ENCODE measurements at places on chromosomes 1 and 21.

DNA sequence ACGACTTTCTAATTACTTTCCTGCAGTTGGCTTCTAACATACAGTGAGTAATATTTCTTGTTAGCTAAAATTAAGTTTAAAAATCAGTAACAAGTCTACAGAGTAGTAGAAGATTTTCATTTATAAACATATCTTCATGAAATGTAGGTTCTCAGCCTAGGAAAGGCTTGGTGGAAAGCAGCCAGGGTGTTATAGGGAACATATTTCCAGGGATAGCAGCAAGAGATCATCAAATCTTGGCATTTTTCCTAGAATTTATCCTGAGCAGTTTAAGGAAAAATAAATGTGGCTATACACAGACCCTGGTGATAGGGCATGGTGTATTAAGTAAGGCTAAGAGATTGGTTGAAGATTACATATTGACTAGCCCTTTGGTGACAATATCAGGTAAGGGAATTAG lies 203.5 kb upstream of the NEGR1 start:
- DNase-seq: no peak

DNA sequence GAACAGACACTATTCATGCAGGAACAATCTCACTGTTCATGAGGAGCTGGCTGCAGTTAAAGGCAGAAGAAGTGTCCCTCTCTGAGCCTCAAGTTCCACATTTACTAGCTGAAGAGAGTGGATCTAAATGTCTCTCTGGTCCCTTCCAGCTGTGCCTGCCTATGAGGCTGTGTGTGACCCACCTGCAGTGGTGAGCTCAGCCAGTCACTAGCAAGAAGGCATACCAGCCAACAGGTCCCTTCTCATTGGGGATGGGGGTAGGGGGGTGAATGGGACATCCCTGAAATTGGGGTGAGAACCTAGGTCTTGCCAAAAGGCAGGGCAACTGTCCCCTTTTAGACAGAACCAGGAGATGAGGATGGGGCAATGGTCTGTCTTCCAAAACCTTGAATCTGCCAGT lies 13.6 kb downstream of the RD3 start:
- DNase-seq: no peak

GRCh38 chr1:8384088-8384487 lies 66.2 kb downstream of the SLC45A1 start:
- DNase-seq: no peak

DNA sequence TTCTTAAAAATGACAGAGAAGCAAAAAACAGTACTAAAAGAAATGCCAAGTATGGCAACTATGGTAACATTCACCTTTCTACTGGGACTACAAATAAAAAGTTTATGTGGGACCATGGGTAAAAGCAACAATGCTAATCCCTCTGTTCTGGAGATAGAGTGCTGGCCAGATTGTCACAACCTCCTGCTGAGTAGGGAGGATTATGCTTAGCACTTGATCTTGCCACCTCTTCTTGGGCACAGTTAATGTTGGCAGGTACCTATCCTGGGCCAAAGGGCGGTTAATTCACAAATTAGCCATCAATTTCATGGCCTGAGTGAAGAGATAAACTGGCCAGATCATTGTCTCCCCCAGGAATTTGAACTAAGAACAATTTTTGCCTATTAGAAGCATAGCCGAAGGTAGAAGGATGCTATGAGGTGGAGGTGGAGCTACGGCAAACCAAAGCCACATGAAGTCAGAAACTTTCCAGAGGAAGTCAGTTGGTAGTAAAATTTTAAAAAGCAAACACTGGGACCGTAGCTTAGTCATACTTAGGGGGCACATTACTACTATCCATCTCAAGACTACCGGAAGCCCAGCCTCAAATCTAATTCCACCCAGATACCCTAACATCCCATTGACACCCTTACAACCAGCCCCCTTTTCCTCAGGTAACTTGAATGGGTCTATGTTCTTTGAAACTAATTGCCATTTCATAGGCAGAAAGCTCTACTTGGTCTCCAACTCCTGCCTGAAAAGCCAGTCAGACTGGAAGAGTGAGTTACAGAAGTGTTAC lies 2.7 kb downstream of the SCYL3 start:
- DNase-seq: no peak

- DNase-seq: no peak
These were observed 9.5 kb upstream of the DMRTB1 start for GRCh38 chr1:53449693-53450092.

GRCh38 chr21:44955798-44956175 lies 16.0 kb downstream of the SLX9 start:
- no peak for DNase-seq

DNA sequence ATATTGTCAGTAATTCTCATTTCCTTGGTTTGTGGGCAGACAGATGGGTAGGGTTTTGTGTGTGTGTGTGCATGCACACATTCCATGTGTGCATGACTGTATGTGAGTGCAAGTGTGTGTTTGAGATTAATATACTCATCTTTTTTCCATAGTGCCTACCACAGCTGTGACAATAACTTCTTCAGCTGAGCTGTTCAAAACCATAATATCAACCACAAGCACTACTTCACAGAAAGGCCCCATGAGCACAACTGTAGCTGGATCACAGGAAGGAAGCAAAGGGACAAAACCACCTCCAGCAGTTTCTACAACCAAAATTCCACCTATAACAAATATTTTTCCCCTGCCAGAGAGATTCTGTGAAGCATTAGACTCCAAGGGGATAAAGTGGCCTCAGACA lies 149.3 kb downstream of the ADGRL2 start:
- DNase-seq: no peak

DNA sequence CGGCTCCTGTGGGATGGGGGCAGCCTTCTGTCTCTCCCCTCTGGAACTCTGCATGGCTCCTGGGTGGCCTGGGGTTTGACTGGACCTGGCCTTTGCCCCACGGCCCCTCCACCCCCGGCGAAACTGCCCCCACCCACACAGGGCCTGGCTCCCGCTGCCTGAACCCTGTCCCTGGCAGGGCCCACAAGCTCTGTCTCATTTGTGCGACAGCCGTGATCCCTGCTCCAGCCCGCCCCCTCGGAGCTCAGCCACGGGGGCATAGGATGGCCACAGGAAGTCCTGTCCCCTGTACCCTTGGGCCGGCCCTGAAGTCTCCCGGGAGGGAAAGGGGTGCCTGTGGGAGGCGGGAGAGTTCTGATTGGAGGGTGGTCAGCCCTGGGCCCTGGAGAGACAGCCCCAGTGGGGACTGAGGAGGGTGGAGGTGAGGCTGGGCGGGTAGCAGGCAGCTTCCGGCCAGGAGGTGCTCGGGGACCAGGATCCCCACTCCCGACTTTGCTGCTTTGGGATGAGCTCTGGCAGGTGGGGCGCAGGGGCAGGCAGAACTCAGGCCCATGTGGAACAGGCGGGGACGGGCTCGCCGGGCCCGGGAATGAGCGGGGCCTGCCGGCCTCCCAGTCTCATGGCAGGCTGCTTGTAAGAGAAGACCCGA lies 45.1 kb downstream of the SLX9 start:
- DNase-seq: no peak

DNA sequence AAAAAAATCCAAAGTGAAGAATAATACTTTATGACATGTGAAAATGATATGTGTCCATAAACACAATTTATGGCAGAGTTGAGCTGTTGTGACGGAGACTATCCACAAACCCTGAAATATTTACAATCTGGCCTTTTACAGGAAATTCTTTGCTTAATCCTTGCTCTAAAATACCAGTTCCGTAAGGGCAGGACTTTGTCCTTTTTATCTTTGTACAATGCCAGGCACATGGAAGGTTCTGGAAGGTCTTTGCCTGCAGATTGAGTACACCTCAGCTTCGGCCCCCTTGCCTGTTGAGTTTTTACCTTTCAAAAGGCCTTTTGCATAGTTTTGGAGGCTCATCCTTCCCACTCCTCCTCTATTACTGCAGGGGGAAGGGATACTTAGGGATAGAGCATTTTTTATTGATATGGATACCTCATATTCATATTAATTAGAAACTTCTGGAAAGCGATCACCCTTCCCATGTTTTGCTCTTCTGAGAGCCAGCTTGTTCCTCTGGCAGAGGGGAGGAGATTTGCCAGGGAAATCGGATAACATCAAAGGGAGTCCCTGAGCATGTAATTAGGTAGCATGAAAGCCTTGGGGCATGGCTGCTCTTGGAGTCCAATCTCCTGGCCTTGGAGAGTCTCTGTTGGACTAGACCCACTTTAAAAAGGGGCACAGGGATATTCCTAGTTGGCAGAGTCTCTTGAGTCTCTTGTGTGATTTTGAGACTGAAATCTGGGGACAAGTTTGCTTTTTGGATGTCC lies 217.1 kb downstream of the KCNJ6 start:
- no peak for DNase-seq

DNA sequence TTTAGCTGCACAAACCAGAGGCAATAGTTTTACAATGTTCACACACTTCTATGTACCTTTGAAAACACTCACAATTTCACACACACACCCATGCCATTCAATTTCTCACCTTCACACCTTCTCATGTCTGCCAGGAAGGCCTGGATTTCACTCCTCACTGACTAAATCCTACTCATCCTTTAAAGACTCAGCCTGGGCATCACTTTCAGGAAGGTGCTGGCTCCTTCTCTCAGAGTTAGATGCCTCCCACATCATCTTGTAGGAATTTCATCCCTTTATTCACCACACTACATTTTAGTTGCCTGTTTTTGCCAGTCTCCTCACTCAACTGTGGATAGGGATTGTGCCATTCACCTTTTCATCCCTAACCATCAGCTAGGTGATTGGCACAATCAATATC lies 2.3 kb downstream of the IL20 start:
- no peak for DNase-seq

DNA sequence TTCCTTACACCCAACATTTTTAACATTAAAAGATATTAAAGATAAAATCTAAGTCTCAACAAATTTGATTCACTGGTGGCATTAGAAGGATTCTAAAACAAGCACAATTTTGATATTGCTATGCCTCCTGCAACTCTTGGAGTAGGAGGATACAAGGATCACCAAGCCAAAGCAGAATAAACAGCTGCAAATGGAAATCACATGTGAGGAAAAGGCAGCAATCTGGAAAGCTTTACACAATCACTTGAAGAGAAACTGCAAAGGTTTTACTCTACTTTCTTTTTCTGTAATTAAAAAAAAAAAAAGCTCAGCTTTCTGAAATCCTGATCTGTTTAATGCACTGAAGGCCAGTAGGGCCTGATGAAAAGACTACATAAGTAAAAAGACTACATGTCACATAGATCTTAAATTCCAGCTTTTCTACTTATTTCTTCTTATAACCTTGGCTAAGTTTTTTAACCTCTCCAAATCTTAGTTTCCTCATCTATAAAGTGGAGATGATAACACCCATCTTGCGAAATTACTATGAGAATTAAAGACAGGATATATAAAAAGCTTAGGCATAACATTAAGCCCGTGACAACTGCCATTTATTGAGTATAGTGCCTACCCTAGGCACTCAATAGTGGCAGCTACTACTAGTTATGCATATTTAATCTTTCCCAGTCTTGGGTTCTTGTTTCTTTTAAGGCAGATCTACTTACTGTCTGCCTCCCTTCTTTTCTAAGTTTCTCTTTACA lies 73.5 kb downstream of the EPS15 start:
- no peak for DNase-seq

- no peak for DNase-seq
These were observed 34.7 kb downstream of the PLPPR5 start for GRCh38 chr1:98969798-98970490.

DNA sequence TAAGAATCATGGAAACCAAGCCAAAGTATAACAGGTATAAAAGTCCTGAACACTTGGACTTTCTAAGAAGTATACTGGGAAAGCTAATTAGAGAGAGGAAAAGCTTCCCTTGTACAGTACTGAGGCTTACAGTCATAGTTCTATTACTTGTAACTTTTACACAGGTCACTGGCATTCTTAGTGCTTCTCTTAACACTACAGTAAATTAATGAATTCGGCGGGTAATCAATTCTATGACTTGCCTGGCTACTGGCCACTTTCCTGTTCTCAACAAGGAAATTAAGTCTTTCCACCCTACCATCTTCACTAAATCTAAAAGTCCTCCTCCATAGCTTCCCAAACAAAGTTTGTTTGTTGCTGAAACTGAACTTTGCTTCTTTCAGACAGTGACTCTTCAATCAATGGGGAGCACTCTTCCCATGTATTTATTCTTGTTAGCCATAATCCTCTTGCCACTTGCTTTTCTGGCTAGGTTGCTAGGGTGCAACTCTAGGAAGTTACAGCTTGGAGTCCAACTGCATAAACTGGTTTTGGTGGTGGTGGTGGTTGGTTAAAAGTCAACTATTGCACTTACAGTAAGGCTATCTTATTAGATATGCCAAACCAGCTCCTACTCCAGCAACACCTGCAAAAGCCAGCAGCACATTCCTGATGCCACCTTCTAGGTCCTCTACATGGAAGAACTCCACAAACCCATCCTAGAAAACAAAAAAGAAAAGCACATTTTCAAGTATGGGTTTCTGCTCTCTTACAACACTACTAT lies 2.4 kb downstream of the MCL1 start:
- DNase-seq: no peak

GRCh38 chr1:9229549-9229948 lies 5.0 kb upstream of the H6PD start:
- no peak for DNase-seq

DNA sequence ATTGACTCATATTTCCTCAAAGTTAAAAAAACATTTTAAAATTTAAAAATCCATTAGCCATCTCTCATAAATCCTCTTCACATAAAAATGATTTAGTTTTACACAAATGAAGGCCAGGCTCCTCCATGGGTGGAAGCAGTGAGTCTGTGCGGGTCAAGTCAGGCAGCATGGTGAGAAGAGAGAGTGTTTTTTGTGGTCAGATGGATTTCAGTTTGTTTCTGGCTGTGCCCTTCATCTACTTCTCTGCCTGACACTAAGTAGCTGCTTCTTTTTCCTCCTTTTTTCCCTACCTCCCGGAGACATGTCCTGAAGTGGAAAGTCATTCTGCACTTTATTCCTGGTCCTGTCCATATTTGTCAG lies 10.3 kb downstream of the PLA2G4A start:
- no peak for DNase-seq

GRCh38 chr1:13570924-13571323 lies 12.7 kb upstream of the PDPN start:
- DNase-seq: no peak

- no peak for DNase-seq
These were observed 49.5 kb downstream of the TGFBR3 start for GRCh38 chr1:91836331-91837040.

GRCh38 chr1:48030696-48031365 lies 33.6 kb upstream of the TRABD2B start:
- DNase-seq: no peak

- no peak for DNase-seq
These were observed 410.3 kb downstream of the SRGAP2C start for GRCh38 chr1:121595089-121595488.

- DNase-seq: no peak
These were observed 49.3 kb downstream of the GNB1 start for GRCh38 chr1:1841575-1841995.
